Effector memory CD8-positive, alpha-beta T cell (primary cell): ENCODE measurements at places on chromosomes 16 and 17.

GRCh38 chr17:82386881-82387704, 15.5 kb downstream of the UTS2R start:
- no peak for DNase-seq

GRCh38 chr17:28900986-28901726, 1.7 kb downstream of the DHRS13 start:
- DNase-seq, result no peak

- DNase-seq, result no peak
These were observed 2.5 kb downstream of the SMIM5 start for GRCh38 chr17:75635610-75636202.

- no peak for DNase-seq
These were observed 45.2 kb upstream of the BCAR1 start for GRCh38 chr16:75296606-75297005.

DNA sequence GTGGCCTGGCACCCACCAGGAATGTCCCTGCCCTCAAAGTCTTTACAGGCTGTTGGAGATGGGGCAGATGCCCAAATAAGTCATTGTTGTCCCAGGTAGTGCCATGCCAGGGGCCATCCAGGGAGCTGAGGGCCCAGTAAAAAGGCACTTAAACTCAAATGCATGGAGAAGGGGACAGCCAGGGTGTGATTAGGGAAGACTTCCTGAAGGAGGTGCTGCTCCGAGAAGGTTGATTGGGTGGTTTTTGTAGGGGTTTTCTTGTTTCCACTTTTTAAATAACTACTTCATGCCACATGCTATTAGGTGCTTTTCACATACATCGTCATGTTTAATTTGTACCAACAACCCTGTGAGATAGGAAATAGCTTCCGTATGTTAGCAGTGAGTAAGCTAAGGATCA, 66.9 kb downstream of the RAI1 start:
- DNase-seq, result no peak

DNA sequence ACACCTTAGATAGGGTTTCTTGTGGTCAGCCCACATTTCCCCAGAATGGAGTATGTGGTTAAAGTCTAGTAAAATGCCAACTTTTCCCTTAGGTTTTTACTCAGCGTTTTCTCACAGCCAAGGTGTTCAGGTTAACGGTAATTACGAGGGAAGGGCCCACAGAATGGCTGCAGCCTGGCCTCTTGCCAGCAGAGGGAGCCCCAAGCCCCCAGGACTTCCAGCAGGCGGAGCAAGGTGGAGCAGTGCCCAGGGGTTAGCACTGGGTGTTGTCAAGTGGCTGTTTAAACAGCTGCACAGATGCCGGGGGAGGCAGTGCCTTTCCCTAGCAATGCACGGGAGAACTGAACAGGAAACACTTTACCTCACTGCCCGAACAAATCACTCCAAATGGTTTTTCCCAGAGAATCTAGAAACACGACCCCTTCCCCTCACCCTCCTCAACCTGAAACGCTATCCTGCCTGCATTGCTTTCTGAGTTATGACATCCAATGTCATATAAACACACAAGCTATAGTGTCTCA, 6.6 kb downstream of the PHB1 start:
- peak; percentile 81 for DNase-seq

GRCh38 chr17:42702446-42702845, 20.1 kb downstream of the CNTNAP1 start:
- no peak for DNase-seq

- DNase-seq, result no peak
These were observed 2.0 kb downstream of the TMED6 start for GRCh38 chr16:69349536-69349935.

DNA sequence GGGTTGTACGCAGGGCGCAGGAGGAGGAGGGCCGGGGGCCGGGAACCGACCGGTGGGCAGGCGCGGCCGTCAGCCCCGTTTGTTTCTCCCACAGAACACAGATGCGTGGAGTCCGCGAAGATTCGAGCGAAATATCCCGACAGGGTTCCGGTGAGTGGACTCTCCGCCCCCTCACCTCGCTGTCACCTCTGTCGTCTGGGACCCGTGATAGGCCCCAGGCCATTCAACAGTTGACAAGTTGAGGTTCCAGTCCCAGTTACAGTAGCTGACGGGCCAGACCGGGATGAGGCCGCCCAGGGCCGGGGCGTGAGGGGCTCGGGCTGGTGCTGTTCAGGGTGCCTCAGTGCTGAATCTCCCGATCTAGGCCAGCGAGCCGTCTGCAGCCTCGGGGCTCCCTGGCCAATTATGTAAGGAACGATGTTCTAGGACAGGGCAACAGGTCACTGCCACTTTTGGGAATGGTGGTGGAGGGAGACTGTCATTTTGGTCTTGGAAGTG, 628 bp downstream of the GABARAPL2 start:
- no peak for DNase-seq

DNA sequence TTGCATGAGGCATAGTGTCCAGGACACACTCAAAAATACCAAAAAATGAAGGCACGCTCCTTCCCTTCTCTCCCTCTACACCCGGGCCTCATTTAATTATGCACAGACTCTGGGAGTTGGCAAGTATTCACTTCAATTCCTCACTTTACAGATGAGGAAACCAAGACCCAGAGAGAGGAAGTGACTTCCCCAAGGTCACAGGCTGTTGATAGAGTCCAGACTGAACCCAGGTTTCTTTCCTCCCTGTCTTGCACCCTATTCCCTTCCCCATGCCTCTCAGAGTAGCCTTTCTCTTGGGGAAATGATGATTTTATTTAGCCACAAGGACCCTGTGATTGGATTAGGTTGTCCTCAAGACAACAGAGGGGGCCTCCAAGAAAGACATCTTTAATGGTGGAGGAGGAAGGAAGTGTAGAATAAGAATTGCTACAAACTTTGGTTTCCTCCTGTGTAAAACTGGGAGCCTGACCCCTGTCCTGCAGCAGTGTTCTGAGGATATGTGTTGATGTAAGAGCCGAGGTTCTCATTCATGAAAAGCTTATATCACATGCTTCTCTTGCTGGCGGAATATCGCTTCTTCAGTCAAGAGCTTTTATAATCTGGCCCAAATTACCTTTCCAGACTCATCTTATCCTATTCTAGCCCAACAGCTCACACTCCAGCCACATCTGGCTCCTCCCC, 48.8 kb upstream of the SIAH1 start:
- DNase-seq, result no peak

DNA sequence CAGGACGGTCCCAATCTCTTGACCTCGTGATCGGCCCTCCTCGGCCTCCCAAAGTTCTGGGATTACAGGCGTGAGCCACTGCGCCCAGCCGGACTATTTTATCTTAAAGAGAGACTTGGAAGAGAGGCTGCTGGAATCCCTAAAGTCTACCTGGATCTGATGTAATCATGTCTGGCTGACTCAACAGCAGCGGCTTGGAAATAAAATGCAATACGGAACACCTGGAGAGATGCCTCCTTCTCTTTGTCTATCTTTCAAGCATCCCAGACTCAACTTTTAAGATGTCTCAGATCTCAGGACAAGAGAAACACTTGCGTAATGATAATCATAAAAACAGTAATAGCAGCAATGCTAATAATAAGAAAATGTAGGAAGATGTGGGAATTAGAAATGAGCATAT, 95.6 kb downstream of the CDH8 start:
- no peak for DNase-seq

DNA sequence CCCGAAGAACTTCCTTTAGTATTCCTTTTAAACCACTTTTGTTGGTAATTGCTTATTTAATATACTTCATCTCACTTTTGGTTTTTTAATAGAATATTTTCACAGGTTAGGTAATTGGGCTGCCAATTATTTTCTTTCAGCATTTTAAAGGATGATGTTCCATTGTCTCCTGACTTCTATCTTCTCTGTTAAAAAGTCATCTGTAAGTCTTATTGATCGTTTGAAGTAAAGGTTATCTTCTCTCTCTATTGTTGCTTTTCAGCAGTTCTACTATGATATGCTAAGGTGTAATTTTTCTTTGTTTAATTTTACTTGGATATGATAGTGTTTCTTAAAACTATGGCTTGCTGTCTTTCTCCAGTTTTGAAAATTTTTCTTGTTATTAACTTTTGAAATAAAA, 307.5 kb downstream of the MAP2K4 start:
- DNase-seq, result no peak

GRCh38 chr17:31515267-31515666, 123.8 kb downstream of the RAB11FIP4 start:
- DNase-seq, result no peak

GRCh38 chr16:11249233-11250061, 6.6 kb downstream of the SOCS1 start:
- DNase-seq, result no peak

GRCh38 chr16:87927195-87927562, 9.2 kb downstream of the CA5A start:
- DNase-seq, result no peak

GRCh38 chr17:13337151-13337550, 264.6 kb downstream of the HS3ST3A1 start:
- no peak for DNase-seq

DNA sequence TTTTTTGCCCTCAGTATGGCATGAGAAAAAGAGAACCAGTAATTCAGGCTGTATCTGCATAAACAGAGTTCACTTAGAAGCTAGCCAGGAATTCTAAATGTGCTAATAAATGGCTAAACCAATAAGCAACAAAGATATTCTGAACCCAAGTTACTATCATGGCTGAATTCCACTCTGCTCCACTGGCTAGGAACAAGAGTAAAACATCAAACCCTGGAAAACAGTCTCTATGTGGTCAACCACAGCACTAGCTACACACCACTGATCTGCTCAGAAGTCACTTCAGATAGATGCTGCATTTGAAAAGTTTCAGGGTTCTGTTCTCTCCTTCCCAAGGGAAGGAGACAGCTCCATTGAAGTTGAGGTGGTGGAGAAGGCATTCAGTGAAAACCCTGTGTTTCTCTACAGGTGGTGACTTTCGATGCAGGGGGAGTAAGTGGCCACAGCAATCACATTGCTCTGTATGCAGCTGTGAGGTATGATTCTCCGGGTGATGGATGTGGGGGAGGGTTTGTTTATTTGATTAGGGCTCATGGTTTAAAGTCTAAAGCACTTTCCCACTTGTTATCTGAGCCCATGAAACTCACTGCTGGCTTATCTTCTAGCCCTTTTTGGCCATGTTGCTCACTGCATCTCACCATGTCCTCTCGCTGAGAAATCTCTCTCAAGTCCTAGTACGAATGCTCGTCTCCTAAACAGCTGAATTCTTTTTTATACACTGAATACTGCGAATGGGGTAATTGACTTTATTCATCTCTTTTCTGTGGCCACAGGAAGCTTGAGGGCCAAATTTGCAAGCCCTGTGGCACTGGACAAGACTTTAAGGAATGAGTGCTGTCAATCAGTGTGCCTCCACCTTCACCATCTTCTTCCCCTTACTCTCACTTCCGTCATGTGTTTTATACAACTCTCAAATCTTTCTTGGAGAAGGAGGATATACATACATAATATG, 39.9 kb downstream of the CENPV start:
- DNase-seq, result no peak

GRCh38 chr16:81243942-81244341, 5.5 kb downstream of the BCO1 start:
- no peak for DNase-seq

GRCh38 chr16:19829844-19830692, 54.6 kb downstream of the GPRC5B start:
- no peak for DNase-seq

- no peak for DNase-seq
These were observed 93.2 kb upstream of the SIAH1 start for GRCh38 chr16:48478393-48478792.

DNA sequence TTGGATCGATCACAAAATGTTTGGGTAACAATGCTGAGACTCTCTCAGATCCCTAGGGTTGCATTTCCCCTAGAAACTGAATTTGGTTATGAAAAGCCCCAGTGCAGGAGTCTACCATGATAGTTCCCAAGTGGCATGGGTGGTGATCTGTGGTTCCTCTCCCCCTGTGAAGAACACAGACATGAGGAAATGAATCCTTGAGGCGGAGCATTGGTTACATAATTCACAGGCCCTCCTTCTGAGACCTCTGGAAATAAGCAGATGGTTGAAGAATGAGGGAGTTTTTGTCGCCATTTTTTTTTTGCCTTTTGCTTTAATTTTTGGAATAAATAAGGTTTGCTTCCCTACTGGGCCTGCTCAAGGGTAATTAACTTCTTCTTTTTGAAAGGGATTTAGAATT, 597.0 kb upstream of the RBFOX1 start:
- DNase-seq, result no peak

DNA sequence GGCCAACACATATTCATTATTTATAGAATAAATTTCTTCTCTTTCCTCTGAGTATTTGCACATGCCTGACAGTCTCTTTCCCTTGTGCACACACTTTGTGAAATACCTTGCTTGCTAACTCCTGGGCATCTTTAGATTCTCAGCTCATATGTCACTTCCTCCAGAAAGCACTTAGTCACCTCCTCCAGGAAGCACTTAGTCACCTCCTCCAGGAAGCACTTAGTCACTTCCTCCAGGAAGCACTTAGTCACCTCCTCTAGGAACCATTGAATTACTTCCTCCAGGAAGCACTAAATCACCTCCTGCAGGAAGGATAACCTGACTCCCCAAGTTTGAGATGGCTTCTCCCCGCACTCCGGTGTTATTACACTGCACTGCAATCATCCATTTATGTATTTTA, 462.5 kb upstream of the EEF2KMT start:
- no peak for DNase-seq

- no peak for DNase-seq
These were observed 43.6 kb downstream of the NUP93 start for GRCh38 chr16:56773532-56773931.

- peak; percentile 37 for DNase-seq
These were observed 5.6 kb downstream of the GLG1 start for GRCh38 chr16:74601126-74601871.

DNA sequence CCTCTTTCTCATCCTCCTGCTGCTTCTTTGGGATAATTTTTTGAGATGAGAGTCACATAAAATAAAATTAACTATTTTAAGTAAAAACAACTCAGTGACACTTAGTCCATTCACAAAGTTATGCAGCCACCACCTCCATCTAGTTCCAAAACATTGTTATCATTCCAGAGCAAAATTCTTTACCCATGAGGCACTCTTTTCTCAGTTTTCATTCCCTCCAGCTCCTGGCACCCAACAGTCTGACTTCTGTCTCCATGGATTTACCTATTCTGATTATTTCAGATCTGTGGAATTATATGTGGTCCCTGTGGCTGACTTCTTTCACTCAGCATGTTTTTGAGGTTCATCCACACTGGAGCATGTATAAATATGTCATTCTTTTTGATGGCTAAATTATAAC, 239.9 kb upstream of the DYNLRB2 start:
- no peak for DNase-seq

- no peak for DNase-seq
These were observed 43.4 kb downstream of the CCDC42 start for GRCh38 chr17:8701221-8701620.

DNA sequence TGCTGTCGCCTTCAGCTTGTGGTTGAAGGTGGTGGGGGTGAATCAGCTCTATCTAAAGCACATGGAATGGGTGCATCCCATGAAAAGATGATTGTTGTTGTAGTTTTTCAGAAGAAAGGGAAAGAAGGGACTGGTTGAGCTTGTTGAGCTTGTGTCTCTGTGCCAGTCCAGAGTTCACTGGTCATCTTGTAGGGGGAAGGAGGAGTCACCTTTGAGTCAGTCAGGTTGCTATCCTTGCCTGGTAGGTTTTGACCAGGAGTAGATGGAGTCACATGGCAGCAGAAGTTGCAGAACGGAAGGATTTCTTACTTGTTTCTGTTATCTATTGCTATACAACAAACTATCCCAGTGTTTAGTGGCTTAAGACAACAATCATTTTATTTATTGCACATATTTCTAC, 73.3 kb downstream of the PLCG2 start:
- DNase-seq, result no peak

- DNase-seq, result no peak
These were observed 54.4 kb downstream of the TAOK1 start for GRCh38 chr17:29444589-29444988.

GRCh38 chr17:1529863-1530262, 13.5 kb upstream of the INPP5K start:
- no peak for DNase-seq
